ENCODE measurements at places on chromosomes 7 and 10.

GRCh38 chr10:86804805-86805204 is 48.4 kb downstream of the BMPR1A start:
- DNase-seq, result no peak

- DNase-seq, result no peak
These were observed 22.1 kb upstream of the ENO4 start for GRCh38 chr10:116827214-116827671.

DNA sequence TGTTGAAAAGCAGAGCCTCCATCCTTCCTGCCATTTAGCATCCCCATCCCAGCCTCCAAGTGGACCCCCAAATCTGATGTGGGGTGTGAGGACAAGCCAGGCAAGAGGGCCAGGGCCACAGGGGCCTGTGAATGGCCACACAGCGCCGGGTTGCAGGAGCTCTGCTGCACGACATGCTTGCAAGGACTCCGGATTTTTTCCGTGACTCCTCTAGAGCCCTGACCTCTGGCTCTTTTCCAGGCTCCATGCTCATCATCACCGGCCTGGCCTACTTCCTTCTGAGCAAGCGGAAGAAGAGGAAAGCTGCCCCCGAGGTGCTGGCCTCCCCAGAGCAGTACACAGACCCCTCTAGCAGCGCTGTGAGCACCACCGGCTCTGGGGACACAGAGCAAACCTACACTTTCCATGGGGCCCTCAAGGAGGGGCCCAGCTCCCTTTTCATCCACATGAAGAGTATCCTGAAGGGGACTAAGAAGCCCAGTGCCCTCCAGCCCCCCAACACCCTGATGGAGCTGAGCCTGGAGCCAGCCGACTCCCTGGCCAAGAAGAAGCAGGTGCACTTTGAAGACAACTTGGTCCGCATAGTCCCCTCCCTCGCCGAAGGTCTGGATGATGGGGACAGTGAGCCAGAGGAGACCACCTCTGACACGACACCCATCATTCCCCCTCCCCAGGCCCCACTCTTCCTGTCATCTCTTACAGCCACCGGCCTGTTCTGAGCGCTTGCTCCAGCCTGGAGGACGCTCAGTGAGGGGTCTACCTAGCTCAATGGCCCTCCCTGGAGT is 23.5 kb downstream of the TMEM72 start:
- no peak for DNase-seq

GRCh38 chr7:93132216-93132615 is 14.4 kb upstream of the SAMD9 start:
- DNase-seq, result no peak

DNA sequence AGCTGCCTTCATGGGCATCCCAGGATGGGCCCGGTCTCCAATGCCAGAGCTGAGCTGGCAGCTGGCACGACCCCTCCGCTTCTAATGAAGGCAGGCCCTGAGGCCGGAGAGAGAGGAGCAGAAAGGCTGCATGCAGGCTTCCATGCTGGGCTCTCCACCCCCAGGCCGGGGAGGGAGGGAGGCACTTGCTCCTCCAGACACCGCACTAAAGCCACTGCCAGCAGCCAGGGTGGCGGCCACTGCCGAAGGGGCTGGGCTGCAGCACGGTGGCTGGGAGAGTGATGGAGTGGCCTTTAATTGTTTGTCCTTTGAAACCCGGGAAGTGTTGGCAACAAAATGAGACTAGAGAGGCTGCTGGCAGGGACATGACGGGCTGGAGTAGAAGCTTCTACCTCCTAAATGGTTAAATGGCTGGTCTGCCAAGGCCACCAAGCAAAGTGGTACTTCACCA is 236.5 kb downstream of the SKAP2 start:
- DNase-seq, result no peak

- no peak for DNase-seq
These were observed 44.1 kb downstream of the MTURN start for GRCh38 chr7:30178748-30179436.

- DNase-seq, result no peak
These were observed 19.9 kb upstream of the HSPB1 start for GRCh38 chr7:76282344-76283253.

GRCh38 chr7:143325240-143325639 is 9.3 kb downstream of the CLCN1 start:
- DNase-seq, result no peak
